ENCODE measurements at places on chromosomes 12 and 14.

GRCh38 chr12:26979733-26980132 is 34.5 kb downstream of the TM7SF3 start:
- no peak for DNase-seq

DNA sequence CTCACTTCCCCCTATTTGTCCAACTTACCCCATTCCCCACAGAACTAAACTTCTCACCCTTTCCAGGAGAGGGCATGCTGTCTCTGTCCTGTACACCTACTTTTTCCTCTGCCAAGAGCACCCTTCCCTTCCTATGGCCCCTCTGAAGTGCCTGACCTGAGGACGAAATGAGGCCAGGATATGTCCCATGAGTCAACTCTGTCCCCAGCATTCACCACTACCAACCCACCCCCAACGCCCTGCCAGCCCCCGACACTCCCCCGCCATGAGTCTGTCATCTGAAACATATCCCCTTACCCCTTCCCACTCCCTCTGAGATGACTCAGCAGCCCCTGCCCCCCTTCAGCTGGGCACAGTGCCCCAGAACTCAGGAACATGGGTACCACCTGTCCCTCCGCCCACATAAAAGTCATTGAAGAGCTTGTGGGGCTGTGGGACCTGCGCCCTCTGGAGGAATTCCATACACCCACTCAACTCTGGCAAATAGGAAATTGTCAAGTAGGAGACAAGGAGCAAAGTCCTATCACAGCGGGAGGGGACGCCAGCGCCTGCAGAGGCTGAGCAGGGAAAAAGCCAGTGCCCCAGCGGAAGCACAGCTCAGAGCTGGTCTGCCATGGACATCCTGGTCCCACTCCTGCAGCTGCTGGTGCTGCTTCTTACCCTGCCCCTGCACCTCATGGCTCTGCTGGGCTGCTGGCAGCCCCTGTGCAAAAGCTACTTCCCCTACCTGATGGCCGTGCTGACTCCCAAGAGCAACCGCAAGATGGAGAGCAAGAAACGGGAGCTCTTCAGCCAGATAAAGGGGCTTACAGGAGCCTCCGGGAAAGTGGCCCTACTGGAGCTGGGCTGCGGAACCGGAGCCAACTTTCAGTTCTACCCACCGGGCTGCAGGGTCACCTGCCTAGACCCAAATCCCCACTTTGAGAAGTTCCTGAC is 26.3 kb downstream of the ITGA7 start:
- DNase-seq, result no peak

DNA sequence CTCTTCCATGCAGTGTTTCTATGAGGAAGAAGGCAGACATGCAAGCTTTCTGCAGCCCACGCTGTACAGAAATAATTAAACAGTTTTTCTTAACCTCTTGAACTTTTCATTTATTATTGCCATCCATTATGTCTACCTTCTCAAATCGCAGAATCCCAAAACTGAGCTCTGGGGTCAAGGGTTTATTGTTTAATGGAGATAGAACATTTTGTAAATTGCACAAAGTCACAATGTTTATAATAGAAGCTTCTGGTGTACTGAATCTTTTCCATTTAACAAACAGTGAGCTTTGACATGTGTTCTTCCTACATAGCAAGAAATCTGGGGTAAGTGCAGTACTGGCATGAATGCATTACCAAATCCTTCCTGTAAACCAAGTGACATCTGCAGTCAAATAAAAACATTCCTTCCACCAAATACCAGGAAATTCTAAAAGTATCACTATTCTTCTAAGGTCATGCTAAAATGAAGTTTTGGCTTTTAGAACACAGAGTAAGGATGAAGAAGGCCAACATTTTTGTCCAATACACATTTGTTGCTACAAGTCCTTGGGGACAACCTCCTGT is 385.3 kb upstream of the DDHD1 start:
- DNase-seq, result no peak

- no peak for DNase-seq
Measured at GRCh38 chr14:76917158-76917596, 91.0 kb downstream of the LRRC74A start.

DNA sequence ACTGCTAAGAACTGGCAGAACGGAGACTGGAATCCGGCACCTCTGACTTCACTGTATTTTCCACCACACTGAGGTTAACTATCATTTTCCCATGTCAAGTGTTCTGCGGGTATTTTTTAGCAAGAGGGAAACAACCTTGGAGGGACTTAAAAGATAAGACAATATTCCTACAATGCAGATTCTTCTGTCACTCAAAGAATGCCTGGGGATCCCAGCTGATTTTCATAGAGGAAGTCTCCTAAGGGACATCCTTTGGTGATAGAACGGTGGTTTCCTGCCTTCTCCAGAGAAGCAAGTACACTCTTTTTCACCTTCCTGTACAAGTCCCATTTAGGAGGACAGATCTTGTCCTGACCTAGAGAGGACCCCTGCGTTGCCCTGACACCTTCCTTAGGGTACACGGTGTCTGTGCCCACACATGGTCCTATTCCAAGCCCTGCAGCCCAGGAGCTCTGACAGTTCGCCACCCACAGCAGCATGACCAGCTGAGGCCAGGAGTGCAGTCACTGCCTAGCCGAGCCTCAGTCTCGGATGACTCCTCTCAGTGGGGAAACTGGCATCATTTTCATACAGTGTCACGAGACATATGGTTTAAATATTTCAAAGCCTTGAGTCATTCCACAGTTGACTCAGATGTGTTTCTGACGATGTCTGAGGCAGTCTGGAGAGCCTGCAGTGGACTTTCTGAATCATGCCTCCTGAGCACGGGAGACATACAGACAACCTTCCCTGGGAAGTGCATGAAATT is 181.3 kb upstream of the FKBP4 start:
- no peak for DNase-seq

DNA sequence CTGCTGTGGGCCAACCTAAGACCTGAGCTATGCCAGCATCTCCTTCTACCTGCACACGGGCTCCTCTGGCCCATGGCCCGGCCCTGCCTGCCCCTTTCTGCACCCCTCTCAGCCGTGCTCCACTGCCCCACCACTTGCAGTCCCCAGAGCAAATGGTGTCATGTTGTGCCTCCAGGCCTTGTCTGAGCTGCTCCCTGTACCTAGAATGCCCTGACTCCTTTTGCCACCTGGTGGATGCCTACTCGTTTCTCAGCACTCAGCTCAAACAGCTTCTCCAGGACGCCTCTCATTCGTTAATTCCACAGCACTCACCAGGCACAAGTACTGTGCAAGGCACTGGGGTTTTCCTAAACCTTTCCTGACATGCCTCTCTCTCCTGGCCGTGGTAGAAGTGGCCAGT is 63.2 kb upstream of the PNMA1 start:
- DNase-seq, result no peak

Measured in bone marrow (tissue), 2 donors.